ENCODE measurements at places on chromosomes 11 and 22.

DNA sequence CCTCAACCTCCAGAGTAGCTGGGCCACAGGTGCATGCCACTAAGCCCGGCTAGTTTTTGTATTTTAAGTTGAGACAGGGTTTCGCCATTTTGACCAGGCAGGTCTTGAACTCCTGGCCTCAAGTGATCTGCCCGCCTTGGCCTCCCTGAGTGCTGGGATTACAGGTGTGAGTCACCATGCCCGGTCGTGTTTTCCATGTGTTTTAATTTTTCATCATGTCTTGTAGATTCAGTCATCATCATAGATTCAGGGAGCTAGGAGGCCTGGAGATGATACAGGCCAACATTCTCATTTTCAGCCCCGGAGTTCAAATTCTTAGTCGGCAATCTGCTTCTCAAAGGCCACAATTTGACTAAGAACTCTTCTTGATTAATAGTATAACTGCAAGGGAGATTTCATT lies 73.5 kb upstream of the GRAMD1B start:
- DNase-seq = no peak

DNA sequence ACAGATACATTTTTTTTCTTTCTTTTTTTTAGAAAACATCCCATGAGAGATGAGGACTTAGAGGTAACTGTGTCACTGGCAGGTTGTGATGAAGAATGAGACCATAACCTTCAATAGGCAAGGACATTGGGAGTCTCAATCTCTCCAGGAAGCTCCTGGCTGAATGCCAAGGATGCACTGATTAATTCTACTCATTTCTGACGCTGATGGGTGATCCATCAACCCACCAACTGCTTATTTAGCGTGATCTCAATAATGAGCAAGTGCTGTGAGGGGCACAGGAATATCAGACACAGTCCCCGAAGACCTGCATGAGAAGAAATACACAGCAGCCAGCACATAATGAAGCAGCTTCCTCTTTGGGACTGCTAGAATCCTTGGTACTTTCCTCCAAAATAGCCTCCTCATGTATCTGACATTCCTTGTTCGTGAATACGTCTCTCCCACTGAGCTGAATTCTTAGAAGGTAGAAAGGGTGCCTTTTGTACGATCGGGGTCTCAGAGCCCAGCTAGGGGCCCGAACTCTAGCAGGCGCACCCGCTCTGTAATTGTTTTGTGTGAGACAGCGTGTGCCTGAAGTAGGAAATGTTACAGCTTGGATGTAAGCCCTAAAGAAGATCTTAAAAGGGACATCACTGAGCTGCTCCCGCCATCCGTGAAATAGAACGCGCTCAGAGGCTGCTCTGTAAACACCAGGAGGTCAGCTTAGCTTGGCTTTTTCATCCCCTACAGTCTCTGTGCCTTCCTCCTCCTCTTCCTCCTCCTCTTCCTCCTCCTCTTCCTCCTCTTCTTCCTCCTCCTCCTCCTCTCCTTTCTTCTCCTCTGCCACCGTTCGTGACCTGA lies 7.2 kb downstream of the CLMP start:
- no peak for DNase-seq

GRCh38 chr11:107301878-107302277 lies 155.7 kb downstream of the CWF19L2 start:
- DNase-seq = no peak

GRCh38 chr11:92642177-92642931 lies 327.1 kb upstream of the MTNR1B start:
- DNase-seq = no peak

DNA sequence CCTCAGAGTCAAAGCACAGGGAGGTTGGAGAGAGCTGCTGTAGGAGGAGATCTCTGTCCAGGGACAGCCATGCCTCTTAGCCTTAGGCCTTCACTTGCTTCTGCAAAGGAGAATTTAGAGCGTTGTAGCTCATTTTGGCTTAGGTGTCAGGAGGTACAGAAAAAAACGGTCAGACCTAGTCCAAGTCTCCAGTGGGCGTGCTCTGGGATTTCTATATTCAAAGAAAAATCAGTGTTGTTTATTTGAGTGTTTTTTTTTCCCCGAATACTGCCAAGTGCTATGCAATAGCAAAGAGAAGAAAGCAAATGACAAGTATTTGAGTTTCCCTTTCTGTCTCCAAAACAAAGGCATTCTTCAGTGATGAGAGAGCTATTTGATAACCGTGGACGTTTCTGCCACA lies 22.7 kb upstream of the OPCML start:
- DNase-seq = no peak

GRCh38 chr11:39772525-39773137 lies 1686.8 kb downstream of the LRRC4C start:
- DNase-seq = no peak

GRCh38 chr11:67449116-67449844 lies 3.2 kb downstream of the GPR152 start:
- no peak for DNase-seq

DNA sequence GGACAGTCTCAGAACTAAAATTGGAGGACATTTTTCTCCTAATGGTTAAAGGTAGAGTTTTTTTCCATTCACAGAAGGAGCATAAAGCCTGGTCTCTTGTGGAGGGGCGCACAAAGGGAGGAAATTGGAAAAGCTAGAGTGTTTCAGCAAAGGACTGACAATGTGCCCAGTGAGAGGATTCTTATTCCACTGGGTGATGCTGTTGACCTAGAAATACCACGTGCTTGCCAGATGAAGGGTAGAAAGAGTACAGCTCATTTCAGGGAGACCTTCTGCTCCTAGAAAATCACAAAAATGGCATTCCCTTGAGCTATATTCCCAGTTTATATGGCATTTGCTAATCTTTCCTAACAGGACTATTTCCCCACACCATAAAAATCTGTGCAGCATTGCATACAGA lies 21.1 kb downstream of the MS4A6E start:
- DNase-seq = no peak

DNA sequence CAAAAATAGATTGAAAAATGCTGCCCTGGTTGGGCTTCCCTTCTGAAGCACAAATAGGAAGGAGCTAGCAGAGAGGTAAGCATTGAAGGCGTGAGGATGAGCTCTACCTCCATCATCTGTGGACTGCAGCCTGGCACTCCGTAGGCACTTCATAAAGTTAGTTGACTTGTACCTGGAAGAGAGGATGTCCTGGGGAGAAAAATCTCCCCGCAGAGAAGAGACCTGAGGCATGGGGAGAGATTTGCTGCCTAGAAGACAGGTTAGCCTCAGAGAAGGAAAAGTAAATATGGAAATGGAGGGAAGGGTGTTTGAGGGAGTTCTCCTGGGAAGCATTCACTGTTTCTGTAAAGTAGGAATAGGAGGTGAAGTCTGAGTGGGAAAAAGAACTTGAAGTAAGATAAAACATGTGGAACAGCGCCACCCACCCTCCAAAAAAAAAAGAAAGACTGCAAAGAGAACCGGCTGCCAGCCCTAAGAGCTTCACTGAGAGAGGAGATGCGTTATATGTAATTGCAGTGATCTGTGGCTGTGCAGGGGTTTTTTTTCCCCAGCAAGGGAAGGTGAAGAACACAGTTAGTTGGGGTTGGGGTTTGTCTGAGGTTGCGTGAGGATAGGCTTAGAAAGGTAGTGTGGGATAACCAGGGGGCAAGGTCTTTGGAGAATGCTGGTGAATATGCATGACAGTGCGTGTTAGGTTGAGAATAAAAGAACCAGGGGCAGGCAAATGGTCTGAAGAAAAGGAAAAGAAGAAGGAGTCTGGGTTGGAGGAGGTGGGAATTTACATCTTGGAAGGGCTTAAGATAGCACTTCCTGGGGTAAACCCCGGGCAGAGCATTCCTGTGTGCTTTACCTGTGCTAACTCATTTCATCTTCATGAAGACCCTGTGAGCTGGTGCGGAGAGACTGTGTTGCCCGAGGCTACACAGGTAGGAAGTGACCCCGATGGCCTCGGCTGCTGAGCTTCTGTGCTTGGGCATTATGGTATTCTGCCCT lies 16.0 kb downstream of the TNRC6B start:
- DNase-seq = no peak

DNA sequence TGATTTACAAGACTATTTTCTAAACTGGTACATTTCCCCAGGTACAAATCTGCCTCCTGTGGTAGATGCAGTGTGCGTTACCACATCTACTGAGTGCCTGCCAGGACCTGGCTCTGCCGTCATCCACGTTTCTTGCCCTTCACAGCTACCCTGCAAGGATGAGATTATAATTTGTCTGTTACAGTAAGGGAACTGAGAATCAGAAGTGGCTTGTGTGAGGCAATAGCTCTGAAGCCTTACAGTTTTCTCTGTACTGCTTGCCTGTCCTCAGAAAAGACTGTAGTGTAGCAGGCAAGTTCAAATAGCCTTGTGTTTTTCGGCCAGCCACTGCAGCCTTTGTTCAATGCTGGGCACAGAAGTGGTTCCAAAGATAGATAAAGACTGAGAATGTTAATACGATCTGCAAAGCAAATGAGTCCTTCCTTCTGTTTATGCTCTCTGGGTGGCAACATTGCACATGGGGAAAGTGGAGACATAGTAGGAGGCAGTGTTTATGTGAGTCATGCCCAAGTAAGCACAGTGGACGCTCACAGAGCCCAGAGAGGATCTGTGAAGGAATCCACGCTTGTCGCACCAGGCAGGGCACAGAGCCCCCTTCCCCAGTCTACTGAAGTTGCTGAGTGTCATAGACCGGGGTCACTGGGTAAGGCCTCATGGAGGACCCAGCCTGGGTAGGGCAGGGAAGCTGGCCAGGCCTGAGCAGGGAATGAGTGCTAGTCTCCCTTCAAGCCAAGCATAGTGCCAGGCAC lies 49.1 kb downstream of the MICAL2 start:
- DNase-seq = no peak

DNA sequence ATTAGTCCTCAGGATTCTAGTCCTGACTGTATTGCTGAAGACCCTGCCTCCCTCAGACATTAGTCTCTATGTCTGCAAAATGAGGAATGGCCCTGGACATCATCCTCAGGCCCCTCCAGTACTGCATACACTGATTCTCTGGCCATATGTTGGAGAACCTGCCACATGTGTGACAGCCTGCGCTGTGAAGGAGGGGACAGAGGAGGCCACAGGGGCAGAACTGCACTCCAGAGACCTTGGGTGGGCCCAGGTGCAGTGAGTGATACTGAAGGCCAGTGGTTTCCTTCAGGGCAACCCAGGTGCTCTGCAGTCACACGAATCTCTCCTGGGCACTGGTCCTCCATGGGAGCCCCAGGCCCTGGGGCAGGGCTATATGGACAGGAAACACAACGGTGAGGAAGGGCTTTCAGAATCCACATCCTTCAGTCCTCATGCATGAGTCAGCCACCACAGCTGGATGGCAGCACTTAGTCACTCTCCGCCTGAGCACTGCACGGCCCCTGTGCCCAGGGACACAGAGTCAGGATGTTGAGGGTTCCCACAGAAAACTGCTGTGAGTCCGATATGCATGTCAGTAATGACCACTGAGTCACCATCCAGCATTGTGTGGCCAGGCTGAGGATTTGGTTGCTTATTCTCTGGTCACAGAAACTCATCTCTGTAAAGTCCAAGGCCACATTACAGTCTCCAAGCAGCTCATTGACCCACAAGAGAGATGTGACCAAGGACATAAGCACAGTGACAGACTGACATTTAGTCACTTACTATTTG lies 39.7 kb downstream of the ME3 start:
- no peak for DNase-seq

GRCh38 chr11:114054806-114055205 lies 4.7 kb upstream of the ZBTB16 start:
- no peak for DNase-seq

- DNase-seq = no peak
These were observed 4.8 kb downstream of the PIM3 start for GRCh38 chr22:49965091-49966040.

DNA sequence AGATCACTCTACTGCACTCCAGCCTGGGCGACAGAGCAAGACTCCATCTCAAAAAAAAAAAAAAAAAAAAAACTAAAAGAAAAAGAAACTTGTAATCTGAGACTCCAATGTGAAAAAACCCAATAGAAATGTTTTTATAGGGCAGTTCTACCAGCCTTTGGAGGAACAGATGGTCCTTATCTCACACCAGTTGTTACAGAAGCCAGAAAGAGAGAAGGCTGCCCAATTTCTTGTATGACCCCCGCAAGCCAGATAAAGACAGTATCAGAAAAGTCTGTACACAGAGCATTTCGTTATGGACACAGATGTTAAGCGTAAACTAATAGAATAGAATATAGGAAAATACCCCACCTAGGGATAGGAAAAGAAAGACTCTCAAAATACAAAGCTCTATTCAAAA lies 11.3 kb upstream of the TSGA10IP start:
- DNase-seq = no peak

- DNase-seq = no peak
These were observed 49.7 kb upstream of the BIRC3 start for GRCh38 chr11:102267609-102268008.
